ENCODE measurements at places on chromosomes 7 and 10.

DNA sequence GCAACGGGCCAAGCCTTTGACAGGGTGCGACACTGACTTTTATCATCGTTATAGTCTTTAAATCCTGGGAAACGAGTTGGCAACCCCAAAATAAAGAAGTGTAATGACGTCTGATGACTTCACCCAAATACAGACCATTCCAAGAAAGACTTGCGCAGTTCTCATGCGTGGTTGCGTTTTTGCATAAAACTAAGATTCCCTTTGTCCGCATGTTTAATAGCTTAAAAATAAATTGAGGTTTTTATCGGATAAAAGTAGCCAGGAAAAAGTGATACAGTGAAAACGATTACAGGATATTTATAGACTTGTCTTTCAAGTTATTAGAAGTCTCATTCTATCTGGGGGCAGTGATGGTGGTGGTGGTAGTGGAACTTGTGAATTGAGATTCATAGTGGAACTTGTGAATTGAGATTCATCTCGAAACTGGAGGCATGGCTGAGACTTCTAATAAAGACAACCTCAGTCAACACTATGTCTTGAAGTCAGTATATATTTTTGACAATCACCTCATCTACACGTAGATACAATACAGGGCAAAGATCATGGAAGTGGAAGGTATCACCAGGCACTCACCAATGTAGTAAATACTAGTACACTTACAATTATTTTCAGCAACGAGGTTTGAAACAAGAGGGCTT lies 1.2 kb upstream of the NAMPT start:
- peak overlapping the region; percentile 58 for H3K4me3 ChIP-seq
- no peaks in the 10 kb centered on the region for H3K36me3 ChIP-seq

GRCh38 chr10:129601737-129602136 lies 134.7 kb downstream of the MGMT start:
- no peaks in the 10 kb centered on the region for H3K36me3 ChIP-seq
- H3K4me1 ChIP-seq: peaks cover 2% of the 10 kb centered on the region
- DNase-seq: no peak
- no peak overlapping the region for H3K4me3 ChIP-seq
- no peak overlapping the region for H3K27ac ChIP-seq

GRCh38 chr7:103343758-103344452 lies 662 bp downstream of the DNAJC2 start:
- H3K4me1 ChIP-seq: no peaks in the 10 kb centered on the region
- H3K36me3 ChIP-seq: no peaks in the 10 kb centered on the region
- DNase-seq: no peak
- no peaks in the 10 kb centered on the region for H3K27me3 ChIP-seq

GRCh38 chr7:124810605-124811004 lies 45.0 kb upstream of the GPR37 start:
- H3K36me3 ChIP-seq: no peaks in the 10 kb centered on the region
- no peak for DNase-seq
- no peaks in the 10 kb centered on the region for H3K27me3 ChIP-seq
- H3K4me3 ChIP-seq: no peak overlapping the region
- H3K4me1 ChIP-seq: no peaks in the 10 kb centered on the region

Data from ovary (tissue), 10 donors.